A673 (cell line): ENCODE measurements at places on chromosomes 12 and 14.
A peak's percentile ranks its signal among the peaks of the same experiment; 100 is the strongest.

GRCh38 chr12:25524366-25524765 is 28.7 kb downstream of the LMNTD1 start:
- no peak for DNase-seq

- peak; percentile 48 for DNase-seq
Observed at GRCh38 chr14:101665478-101666078, 95.9 kb upstream of the PPP2R5C start.

DNA sequence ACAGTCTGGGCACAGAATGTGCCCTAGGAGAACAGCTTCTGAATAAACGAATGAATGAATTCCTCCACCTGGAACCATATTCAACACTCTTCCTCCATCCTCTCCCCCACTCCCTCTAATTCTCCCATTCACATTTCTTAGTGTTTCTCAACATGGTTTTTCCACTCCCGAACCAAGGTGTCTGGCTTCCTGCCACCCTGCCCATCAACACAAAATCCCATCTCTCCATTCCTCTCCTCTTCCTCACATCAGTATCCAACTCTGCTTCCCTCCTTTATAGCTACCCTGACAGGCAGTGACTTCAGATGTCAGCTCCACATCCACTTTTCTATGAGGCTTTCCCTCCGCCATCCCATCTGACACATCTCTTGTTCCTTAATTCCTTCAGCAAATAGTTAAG is 2.9 kb downstream of the TNFRSF1A start:
- no peak for DNase-seq

DNA sequence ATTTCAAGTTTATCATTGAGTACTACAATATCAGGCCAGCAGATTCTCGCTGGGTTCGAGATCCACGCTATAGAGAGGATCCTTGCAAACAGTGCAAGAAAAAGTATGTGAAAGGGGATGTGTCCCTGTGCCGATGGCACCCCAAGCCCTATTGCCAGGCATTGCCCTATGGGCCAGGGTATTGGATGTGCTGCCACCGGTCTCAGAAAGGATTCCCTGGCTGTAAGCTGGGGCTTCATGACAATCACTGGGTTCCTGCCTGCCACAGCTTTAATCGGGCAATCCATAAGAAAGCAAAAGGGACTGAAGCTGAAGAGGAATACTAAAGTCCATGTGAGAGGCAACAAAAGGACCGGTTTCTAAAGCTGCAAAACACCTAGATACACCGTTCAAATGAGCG is 59.4 kb downstream of the ATG14 start:
- no peak for DNase-seq

DNA sequence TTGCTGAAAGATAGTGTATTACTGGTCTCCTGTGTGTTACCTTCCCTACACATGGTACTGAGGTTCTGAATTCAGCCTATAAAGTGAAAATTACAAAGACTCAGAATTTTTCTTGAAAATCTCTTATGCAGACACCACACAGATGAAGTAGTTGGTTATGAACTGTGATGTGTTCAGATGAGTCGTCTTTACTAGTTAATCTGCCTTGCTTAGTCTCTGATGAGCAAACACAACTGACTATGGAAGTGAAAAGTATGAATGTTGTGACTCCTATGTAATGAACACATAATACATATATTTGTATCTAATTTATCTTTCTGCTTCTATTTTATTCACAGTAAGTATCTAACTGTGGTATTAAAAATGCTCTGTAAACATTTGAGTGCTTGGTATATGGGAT is 4.7 kb downstream of the MTERF2 start:
- no peak for DNase-seq
